Neural crest cell (in vitro differentiated cells): ENCODE measurements at places on chromosomes 7 and 10.

- no peak for DNase-seq
Observed at GRCh38 chr7:142767451-142767850, 3.3 kb upstream of the PRSS2 start.

- DNase-seq, result no peak
Observed at GRCh38 chr7:90931986-90932916, 332.0 kb upstream of the FZD1 start.

DNA sequence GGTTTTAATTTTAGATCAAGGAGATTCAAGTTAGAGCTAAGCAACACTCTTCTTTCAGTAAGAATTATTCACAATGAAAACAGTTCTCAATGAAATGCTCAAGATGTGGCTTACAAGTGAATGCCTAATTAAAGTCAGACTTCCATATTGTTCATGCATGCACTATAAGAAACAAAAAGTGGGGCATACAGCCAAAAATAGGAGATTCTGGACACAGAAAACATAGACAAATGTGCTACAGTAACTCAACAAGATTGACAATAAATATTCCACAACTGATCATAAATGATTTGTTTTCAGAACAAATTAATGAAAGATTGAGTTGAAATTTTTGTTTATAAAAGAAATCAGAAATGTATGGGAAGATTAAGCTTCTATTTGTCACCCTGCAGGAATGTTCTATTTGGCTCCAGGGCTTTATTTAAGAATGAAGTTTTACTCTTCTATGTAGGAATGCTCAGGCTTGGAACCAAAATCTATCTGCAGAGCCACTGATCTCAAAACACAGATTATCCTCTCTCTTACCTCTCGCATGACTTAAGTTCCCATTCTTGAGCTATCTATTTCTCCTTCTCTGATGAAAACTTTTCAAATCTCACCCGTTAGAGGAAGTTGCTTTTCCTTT lies 89.0 kb upstream of the PIP4K2A start:
- no peak for DNase-seq

GRCh38 chr10:124508070-124508667 lies 46.5 kb downstream of the LHPP start:
- DNase-seq, result no peak

DNA sequence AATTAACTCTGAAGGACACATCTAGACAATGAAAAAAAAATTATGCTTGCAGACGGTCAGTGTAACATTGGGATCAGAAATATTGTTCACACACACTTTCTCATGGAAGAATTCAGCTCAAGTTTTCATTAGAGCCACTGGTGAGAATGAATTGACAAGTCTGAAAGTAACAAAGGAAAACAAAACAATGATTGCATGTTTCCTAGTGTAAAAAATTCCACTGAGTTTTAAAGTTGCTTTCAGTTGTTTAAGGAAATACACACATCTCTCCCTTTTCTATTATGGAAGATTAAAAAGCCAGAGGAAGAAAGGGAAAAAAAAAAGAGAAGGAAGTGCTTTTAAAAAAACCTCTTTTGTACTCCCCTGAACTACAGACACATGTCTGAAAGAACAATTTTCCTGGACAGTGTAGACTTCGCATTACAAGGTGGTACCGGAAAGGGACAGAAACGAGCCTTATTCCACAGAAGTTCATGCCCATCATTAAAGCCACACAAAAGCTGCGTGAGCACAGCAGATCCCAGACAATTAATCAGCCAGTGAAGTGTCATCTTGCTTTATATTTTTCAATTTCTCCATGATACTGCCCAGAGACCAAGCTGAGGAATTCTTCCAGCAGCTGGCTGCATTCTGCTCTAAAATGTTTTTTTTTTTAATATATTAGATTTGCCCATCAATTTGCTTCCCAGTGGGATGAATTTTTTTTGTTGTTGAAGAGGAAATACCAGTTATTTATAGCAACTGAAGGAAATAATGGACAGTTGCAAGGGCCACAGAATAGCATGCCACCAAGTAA lies 294.8 kb downstream of the DOCK4 start:
- no peak for DNase-seq

DNA sequence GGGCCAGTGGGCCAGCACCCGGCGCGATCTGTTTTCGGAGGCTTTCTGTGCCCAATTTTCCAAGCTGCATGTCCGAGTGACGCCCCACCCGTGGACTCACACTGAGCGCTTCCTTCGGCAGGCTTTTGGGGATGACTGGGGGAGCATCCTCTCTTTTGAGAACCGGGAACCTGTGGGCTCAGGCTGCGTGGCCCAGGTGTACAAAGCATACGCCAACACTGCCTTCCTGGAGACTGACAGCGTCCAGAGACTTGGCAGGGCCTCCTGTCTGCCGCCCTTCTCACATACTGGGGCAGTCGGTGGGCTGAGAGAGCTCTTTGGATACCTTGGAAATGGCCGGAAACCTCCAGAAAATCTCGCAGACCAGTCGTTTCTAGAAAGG lies 1.0 kb downstream of the ADCK2 start:
- no peak for DNase-seq

DNA sequence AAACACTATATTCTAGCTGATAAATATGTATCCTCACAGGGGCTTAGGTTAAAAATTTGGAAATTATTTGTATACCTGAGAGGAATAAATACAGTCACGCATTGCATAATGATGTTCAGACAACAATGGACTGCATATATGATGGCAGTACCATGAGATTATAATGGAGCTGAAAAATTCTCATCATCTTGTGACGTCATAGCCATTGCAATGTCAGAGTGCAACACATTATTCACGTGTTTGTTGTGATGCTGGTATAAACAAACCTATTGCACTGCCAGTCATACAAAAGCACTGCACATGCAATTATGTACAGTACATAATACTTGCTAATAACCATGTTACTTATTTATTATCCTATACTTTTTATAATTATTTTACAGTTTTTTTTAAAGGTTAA lies 31.4 kb downstream of the STEAP1B start:
- no peak for DNase-seq

DNA sequence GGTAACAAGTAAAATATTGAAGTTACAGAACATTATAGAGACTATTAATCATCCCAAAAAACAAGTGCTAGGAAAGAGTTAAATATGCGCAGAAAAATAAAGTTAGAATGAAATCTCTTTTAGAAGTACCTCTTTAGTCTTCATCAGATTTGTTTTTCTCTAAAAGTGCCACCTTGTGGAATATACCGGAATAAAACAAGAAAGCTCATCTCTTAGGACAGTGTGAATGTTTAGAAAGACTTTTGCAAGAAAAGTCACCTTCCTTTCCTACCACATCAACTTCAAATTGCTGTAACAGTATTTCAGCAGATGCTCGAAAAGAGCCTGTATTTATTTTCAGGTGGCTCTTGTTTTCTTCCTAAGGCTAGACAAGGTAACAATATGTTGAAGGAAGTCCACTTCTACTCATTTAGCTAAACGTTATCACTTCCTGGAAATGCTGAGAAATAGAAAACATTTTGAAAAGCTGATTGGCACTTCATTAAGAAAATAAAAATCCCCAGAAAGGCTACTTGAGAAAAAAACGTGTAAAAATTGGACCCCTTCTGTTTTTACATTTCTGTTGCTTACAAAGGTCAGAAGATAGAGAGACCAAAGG lies 19.8 kb upstream of the FAM133B start:
- no peak for DNase-seq

DNA sequence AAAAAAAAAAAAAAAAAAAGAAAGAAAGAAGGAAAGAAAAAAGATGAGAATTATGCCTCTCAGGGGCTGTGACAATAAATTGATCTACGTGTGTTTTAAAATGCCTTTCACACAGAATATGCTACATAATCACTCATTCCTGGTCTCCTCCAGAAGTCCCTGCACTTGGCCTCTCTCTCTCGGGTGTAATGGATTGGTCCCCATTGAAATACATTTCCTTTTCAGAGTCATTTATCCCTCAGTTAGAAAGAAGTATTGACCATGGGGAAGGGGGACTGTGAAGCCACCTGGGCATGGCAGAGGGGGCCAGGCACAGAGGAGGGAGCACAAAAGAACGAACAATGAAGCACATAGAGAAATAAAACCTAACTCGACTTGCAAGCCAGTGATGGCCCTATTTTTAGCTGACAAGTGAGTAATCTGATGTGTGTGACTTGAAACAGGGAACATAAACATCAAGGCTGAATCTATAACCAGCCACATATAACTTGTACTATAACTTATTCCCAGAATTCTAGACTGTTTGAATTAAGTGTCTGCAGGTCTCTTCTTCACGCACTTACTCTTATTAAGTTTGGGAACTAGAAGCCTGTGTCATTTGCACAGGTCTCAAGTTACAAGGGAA lies 490.8 kb downstream of the KCNMA1 start:
- no peak for DNase-seq

DNA sequence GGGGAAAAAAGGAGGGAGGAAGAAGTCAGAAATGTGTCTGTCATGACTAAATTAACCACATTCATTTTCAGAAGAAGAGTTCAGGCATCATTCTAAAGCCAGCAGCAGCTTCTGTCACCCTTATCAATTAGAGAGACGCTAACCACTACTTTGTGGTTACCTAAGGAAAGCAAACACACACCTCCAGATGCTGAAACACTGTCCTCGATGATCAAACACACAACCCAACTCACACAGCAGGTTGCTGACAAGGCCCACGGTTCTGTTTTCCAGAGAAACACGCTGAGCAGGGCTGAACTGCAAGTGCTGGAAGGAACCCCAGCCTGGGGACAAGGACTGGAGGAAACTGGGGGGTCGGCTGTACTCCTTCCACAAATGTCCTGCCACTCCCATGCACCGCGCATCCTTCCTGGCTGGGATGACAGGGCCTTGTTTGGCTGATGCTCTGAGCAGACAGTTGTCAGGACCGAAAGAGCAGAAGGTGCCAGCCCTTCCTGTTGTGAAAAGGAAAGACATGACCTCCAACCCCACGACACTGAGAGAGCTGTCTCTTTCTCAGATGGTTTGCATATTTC lies 36.6 kb downstream of the PRKCQ start:
- no peak for DNase-seq

- DNase-seq, result no peak
Observed at GRCh38 chr10:104498347-104499081, 142.6 kb upstream of the SORCS3 start.

DNA sequence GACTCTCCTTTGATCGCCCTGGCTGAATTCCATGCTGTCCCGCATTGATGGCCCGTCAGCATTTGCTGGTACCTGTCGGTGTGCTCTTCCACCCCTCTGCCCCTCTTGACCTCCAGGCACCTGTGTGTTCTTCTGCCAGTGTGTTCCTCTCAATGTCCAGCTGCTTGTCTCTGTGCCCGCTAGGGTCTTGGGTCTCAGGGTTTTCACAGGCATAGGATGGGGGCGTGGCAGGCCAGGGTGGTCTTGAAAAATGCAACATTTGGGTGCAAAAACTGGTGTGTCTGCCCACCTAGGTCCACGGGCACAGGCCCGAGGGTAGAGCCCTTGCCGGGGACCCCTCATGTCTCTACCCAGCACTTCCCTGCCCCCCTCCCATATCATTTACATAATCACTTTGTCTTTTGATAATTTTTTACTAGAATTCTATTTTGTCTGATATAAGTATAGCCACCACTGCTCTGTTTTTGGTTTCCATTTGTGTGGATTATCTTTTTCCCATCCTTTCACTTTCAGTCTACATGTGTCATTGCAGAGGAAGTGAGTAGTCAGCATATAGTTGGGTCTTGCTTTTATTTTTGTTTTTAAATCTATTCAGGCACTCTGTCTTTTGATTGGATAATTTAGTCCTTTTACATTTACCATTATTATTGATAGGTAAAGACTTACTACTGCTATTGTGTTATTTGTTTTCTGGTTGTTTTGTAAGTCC lies 46.6 kb upstream of the ADRA2A start:
- no peak for DNase-seq

DNA sequence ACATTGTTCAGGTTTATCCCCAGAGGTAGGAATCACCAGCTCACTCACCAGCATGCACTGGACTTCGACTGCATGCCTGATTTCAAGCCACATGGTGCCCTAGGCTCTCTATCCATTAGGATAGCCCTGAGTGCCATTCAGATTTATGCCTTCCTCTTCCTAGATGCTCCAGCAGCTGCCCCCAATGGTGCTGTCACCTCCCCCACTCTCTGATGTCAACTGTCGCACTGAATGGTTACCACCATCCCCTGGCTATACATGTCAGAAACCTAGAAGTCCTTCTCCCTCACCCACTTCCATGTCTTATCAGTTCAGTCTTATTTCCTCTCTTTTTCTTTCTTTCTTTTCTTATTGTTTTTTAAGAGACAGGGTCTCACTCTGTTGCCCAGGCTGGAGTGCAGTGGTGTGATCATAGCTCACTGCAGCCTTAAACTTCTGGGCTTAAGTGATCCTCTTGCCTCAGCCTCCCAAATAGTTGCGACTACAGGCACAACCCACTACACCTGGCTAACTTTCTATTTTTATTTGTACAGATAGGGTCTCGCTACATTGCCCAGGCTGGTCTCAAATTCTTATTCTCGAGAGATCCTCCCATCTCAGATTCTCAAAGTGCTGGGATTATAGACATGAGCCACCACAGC lies 2.9 kb downstream of the SFXN4 start:
- DNase-seq, result no peak

- no peak for DNase-seq
Observed at GRCh38 chr10:24908793-24909423, 43.5 kb downstream of the PRTFDC1 start.

DNA sequence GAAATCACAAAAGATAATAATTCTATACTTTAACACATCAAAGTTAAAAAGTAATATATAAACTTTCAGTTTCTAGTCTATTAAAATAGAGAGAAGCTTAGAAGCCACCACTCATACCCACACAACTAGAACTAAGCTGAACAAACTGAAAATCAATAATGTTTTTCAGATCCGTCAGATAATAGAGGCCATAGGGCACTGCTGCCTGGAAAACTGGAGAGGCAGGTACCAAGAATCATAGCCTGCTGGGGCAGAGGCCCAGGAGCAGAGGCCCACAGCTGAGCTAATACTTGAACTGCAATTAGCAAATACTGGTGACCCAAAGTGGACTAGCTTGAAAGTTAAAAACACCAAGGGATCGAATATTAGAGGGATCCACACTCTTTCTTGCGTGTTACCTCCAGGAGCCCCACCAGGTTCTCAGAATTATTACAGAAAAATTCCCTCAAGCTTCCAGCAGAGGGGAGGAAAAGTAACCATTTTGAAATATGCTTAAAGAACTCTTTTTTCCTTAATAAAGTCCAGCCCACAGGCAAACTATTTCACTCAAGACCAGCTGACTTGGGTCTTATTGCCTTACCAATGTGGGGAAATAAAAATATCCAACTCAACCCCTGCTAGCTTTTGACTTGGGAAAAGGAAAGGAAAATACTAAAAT lies 774.1 kb upstream of the IGFBP3 start:
- DNase-seq, result no peak

- no peak for DNase-seq
Observed at GRCh38 chr7:85447004-85447403, 260.1 kb upstream of the SEMA3D start.
